LNCaP clone FGC (cell line): ENCODE measurements at places on chromosomes 3 and 15.

GRCh38 chr15:81071120-81071519 lies 63.0 kb upstream of the CFAP161 start:
- no peak for DNase-seq

GRCh38 chr3:126510308-126510910 lies 7.2 kb downstream of the UROC1 start:
- DNase-seq: no peak

GRCh38 chr15:86481720-86482119 lies 402.0 kb downstream of the AGBL1 start:
- no peak for DNase-seq

DNA sequence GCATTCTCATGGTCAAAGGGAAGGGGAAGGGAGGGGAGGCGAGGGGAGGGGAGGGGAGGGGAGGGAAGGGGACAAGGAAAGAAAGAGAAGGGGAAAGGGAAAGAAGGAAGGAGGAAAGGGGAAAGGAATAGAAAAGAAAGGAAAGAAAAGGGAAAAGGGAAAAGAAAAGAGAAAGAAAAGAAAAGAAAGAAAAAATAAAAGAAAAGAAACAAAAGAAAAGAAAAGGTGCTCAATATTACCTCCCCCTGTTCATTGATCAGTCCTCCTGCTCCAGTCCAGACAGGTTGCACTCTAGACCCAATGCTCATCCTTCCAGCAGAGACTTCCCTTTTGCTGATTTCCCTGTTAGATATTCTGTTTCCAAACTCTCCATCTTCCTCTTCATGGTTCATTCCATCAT lies 18.0 kb upstream of the OR5K3 start:
- no peak for DNase-seq

GRCh38 chr3:192842138-192842537 lies 75.5 kb downstream of the MB21D2 start:
- no peak for DNase-seq

- no peak for DNase-seq
Observed at GRCh38 chr3:36393563-36393962, 13.3 kb downstream of the STAC start.
